ENCODE measurements at places on chromosomes 7 and 10.

DNA sequence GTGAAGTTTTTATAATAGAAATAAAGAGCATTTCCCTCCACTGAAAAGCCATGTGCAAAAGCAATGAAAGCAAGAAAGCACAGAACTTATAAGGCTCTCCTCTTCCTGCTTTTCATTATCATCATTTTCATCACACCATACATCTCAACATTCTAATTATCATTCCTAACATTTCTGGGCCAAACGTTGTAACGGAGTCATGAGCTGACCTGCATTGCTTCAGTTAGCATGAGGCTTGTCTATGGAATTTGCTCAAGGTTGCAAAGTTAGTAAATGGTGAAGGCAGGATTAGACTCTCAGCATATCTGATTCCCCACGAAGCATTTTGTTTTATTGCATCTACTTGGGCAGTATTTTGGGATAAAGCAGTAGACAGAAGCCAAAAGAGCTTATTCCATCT is 11.4 kb downstream of the SCIN start:
- DNase-seq = peak; percentile 60

DNA sequence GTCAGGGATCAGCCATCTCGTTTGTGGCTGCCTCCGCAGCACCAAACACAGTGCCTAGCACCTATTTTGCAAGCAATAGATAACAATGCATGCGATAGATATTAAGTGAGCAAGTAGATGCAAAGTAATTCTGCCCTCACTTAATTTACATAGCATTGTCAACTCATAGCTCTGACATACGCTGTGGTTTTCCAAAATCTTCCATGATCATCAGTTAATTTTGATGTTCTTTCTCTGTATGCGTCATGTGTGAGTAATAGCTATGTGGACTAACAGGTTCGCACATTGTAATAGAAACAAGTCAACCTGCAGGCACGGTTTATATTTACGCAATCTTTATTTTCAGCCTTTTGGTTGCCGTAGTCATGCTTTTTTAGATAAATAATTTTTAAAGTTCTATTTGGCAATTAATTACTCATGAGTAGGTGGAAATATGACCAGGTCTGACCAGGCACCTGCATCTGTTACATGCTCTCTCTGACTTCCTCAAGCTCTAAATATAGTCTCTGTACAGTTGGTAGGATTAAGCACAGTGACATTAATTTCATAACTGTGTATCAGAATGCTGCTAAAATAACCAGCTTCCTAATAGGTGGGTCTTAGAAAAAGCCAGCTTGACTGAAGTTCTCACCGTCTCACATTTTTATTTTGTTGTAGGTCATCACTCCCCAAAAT is 13.3 kb downstream of the MAP3K8 start:
- no peak for DNase-seq

DNA sequence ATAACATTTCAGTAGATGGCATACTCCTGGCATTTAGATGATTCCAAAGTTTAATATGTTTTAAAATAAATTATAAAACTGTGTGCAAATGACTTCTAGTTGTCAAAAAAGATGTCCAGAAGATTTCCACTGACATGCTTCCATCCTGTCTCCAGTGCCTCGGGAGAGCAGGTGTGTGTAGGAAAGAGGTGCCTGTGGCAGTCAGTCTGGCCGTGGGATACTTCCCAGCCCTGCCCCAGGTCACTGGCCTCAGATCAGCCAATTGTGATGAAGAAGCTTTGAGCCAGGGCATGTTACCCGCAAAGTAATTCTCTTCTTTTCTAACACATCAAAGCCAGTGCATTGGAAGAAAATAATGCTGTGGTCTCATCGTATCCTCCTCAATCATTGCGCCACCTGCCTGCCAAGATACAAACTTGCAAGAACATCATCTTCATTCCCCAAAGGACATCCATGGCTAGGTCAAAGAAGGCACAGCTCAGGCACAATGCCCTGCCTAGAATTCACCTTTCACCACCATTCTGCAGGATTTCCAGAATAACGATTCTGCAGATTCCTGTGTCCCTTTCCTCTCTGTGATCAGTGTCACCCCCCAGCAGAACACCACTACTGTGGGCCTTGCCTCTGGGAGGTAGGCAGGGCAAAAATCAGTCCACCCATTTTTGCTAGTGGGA is 6.3 kb upstream of the KCNMA1 start:
- DNase-seq = peak; percentile 51

GRCh38 chr10:133034092-133034491 is 53.6 kb upstream of the ADGRA1 start:
- DNase-seq = no peak

DNA sequence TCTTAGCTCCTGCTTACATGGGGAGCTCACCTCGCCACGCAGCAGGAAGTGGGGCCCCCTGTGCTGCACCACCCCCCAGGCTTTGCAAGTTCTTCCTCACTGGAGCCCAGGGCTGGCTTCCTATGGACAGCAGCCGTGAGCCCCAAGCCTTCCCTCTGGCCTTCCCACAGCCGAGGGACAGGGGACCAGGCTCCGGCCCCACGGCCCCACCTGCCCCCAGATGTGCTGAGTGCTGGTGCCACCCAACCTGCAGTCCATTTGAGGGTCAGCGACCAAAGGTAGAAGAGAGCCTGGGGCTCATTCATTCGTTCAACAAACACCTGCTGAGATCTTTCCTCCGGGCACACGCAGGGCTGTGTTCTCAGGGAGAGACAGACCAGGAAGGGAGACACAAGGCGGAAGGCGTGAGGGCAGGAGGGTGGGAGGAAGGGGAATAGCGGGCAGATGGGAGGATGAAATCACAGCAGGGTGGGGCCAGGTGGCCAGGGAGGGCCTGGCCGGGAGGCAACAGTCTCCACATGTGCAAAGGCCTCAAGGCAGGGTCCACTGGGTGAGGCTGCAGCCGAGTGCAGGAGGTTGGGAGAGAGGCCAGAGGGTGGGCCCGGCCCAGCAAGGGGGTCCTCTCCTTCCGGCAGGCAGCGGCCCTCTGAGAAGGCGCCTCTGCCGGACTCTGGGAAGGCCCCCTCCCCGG is 100.1 kb downstream of the FOXL3 start:
- no peak for DNase-seq

DNA sequence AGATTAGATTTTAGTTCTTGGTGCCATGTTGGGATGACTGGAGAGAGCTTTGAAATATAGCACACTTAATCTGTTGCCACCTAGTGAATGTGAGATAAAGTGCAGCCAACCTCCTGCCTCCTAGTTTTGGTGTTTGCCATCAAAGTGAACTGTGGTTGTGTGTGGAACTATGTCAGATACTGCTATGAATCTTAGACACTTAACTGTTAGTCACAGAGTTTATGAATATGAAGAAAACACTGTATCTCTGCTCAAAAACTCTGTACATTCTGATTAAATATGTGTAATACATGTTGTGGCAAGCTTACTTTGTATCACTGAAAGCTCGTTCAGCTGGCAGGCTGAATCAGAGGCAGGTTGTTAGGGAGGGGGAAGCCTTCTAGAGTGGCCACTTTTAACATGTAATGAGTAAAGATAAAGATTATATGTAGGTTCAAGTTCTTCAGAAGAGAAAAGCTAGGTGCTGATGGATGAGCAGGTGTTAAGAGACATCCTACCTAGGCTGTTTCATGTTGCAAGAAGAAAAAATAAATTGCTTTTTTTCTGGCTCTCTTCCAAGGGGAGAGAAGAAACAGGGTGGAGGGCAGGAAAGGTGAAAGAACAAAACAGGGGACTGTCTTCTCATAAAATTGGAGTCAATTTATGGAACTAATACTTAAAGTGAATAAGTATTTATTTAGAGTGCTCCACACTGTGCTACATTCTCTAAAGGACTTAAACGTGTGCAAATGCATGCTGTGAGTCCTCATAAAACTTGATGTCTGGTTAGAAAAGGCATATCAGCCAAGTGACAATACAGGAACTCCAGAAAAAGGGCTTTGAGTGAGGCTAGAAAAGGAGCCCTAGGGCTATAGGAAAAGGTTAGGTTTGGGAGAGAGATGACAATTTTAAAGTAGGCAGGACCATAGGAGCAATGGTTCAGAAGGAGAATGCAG is 14.1 kb upstream of the LAMB1 start:
- no peak for DNase-seq

DNA sequence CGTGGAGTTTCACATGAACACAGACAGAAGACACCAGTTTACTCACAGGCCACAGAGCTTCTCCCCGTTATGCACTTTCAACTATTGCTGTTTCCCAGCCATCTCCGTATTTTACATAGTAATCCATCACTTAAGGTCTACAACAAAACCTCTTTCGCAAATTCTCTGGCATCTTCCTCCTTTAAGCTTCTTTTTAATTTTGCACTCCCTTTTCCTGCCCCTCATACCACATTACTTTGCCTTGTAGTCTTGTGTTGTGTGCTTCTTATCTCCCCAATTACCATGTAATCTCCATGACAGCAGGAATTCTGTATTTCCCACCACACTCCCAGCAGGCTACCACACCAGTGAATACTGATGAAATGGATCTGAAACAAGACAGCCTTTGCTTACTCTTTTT is 87.3 kb downstream of the ODAD2 start:
- no peak for DNase-seq

GRCh38 chr10:77387247-77387646 is 250.4 kb downstream of the KCNMA1 start:
- DNase-seq = no peak

GRCh38 chr10:131579251-131580071 is 267.9 kb upstream of the TCERG1L start:
- DNase-seq = no peak

DNA sequence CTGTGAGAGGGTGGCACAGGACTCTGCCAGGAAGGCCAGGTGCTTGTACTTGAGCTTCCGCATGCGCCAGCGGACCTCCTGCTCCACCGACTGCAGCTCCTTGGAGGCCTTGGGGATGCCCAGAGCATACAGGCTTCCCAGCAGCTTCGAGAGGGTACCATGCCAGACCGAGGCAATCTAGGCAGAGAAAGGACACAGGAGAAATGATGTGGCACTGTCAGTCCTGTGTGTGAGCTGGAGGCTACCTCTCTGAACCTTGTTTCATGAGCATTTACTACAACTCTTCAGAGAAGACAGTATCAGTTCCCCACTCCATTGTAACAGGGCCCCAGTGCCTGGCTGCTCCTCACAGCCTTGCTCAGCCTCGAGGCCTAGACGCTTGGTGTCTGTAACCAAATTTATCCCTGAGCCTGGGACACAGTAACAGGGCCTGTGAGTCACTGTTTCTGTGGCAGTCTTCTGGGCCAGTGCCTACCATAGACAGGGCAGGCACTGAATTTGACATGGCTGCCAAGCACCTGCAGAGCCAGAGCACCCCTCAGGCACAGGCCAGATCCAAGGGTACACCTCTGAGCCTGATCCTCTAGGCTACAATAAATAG is 5.8 kb downstream of the TBRG4 start:
- DNase-seq = no peak

DNA sequence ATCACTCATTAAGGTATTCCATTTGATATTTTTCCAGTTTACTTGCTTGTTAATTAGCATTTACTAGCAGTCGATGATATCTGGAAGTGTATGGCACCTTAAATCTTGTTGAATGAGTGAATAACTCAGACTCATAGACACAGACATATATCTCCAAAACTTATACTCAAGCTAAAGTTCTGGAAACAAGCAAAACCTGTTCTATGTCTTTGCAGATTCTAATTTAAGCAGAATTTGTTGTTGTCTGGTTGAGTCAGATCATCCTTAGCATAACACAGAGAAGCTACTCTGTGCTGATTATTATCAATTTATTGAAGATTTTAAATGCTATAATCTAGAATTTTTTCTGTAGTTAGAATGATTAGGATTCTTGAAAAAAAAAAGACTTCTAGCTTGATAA is 296.2 kb downstream of the MDFIC start:
- DNase-seq = no peak

DNA sequence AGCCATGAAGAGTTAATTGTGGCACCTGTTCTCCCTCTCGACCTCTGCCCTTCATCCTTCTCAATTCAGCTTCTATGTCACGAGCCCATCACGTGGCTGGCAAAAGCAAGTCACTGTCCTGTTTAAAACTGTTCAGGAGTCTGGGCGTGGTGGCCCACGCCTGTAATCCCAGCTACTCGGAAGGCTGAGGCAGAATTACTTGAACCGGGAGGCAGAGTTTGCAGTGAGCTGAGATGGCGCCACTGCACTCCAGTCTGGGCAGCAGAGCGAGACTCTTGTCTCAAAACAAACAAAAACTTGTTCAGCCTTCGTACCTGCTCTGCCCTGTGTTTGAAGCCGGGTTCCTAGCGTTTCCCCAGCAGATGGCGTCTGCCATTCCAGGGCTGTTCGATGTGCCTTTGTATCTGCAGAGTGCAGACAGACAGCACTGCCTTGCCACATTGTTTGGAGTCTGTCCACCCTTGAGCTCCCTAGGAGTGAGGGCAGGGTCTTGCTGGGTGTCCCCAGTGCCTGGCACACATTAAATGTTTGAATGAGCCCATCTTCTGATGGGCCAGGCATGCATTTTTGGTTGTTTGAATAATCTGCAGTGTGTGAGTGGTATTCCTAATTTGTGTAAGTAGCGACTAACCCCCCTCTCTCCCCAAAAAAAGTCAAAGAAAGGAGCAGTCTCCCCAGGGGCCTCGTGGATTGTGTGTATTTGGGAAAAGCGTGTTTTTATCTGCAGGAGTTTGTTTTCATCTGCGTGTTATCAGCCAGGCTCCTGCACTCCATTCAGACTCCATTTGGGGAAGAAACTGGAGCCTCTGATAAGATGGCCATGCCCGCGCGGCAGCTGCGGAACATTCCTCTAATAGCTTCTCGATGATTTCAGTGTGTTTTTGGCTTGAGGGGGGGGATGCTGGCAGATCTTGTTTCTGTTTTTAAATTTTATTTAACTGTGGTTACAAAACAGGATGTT is 61.2 kb downstream of the DNAJB6 start:
- no peak for DNase-seq

- no peak for DNase-seq
Observed at GRCh38 chr7:136049117-136049516, 72.0 kb upstream of the MTPN start.

- DNase-seq = peak; percentile 1
Observed at GRCh38 chr7:109246330-109247077, 676.8 kb downstream of the DNAJB9 start.

DNA sequence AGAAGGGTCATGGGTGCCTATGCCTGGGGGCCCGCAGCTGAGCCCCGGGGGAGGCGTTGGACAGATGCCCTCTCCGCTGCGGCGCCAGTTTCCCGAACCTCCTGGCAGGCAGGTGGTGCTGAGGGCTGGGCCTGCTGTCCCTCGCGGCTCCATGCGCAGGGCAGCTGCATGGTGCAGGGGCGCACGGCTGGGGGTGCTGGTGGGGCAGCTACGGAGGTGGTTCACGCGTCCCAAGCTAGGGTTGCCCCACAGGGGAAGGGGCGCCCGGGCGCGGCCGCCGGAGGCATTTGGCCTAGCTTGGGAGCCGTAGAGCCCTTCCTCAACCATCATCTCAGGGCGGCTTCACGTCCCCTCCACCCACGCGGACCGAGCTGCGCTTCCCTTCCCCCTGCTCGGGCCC is 146.0 kb downstream of the CCDC201 start:
- DNase-seq = no peak

GRCh38 chr7:158587162-158588084 is at the start of gene PTPRN2:
Gene PTPRN2, minus strand, starts transcription at chr7:158587823.
- peak; percentile 44 for DNase-seq

Data from amniotic stem cell (primary cell).